ENCODE measurements at places on chromosomes 1 and 21.
A peak's percentile ranks its signal among the peaks of the same experiment; 100 is the strongest.

- DNase-seq: no peak
These were observed 22.9 kb downstream of the HTR1D start for GRCh38 chr1:23194119-23194984.

- DNase-seq: no peak
These were observed 8.3 kb upstream of the CHD5 start for GRCh38 chr1:6188466-6188865.

DNA sequence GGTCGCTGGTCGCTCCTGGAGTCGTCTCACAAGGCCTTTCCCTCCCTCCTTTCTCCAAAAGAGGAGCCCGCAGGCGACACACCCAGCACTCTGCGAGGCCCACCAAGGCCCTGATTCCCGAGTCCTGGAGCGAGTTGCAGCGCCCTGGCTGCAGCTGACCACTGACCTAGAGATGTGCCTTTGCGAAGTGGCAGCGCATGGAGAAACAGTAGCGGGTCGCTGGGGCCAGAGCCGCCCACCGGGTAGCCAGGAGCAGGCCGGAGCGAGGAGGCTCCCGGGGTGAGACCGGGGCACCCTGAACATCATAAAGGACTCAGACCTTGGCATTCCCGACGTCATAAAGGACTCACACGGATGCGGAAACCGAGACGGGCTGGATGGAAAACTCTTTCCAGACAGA is 10.3 kb upstream of the NBPF11 start:
- no peak for DNase-seq

DNA sequence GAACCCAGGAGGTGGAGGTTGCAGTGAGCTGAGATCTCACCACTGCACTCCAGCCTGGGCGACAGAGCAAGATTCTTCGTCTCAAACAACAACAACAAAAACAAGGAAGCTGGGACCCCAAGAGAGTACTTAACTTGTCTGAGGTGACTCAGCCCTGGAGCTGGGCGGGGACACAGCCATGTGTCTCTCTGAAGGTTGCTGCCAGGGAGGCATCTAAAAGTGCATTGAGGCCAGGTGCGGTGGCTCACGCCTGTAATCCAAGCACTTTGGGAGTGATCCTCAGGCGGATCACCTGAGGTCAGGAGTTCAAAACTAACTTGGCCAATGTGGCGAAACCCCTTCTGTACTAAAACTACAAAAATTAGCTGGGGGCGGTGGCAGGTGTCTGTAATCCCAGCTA is 7.7 kb downstream of the IFI6 start:
- no peak for DNase-seq

DNA sequence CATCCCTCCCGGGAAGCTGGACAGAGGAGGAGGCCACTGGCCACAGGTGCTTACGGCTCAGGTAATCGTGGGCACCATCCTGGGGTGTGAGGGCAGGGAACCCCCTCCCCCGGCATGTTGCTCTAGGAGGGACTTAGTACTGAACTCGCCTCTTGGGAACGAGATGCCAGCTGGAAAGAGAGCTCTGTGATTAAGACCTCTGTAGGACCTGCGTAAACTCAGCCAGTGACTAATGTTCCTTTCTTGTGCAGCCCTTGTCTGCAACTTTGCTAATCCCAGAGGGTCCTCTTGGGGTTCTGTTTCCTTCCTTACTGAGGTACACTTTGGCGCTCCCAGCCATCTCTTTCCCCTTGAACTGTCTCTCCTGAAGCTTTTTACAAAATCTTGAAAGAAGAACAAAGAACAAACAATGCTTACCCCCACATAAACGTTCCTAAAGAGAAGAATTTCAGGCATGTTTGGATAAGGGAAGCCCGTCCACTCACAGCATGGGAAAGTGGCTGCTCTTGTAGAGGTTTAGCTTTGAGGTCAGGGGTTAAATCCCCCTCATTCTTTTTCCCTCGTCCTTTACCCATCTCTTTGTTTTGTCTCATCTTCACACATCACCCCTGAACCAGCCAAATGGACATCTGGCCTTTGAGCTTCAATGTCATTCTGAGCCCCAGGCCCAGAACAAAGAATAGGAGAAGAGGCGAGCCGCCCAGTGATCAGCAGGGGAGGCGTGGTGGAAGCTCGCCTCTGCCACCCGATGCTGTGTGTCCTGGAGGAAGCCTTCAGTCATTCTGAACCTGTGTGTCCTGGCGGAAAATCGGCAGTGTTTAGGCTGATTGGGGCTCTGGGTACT is 37.4 kb downstream of the CITED4 start:
- no peak for DNase-seq

DNA sequence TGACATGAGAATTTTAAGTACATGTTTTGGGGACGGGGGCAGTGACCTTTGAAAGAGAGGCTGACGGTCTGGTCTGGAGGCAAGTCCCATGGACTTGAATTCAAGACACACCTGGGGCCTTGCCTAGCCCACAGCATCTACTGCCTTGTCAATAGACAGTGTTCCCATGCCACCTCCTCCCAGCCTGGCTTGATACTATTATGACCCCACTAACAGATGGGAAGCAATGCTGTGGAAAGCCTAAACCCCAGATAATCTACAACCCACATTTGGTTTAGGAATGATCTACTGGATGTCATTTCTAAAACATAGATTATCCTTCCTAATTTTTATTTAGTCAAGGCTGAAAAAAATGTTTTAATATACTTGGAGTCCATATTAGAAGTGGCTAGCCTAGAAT is 17.8 kb upstream of the NFASC start:
- no peak for DNase-seq

DNA sequence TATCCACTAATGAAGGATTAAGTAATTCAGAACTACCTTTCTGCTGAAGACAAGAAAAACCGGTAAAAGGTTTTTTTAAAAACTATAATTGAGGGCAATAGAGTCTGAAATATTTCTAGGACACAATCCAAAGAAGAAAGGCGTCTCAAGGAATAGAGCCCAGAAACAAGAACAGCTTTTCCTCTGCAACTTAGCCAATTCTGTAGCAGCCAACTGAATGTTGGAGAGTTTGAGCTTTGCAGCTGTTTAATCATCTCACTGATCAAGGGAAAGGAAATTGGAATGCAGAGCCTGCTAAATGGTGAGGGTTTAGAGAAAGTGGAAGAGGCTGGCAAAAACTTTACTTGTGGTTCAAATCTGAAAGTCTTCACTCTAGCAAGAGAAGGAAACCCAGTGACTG is 818.9 kb downstream of the KCNT2 start:
- DNase-seq: no peak

GRCh38 chr1:37465593-37466517 is 8.5 kb upstream of the ZC3H12A start:
- no peak for DNase-seq

GRCh38 chr1:245810789-245811337 is 656.1 kb downstream of the KIF26B start:
- no peak for DNase-seq

GRCh38 chr21:44762221-44763049 is 39.2 kb downstream of the UBE2G2 start:
- DNase-seq: no peak

DNA sequence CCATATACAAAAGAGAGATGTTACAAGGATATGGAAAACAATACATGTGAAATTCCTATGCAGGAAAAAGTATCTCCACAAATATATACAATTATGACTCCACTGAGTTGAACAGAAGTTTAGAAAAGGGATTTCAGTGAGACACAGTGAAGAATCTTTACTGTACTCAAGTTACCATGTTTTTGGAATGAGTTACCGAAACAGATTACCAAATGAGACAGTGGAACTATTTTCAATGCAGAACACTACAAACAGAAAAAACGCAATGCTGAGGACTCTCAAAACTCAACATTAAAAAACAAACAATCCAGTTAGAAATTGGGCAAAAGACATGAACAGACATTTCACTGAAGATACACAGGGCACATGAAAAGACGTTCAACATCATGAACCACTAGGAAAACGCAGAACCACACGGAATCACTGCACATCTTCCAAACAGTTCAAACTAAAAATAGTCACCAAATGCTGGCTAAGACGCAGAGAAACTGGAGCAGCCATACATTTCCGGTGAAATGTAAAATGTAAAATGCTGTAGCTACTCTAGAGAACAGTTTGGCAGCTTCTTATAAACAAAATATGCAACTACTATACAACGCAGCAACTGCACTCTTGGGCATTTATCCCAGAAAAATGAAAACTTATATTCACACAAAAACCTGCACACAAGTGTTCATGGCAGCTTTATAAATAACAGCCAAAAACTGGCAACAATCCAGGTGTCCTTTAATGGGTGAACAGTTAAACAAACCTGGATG is 118.7 kb downstream of the UBR4 start:
- DNase-seq: no peak

GRCh38 chr1:209483691-209484090 is 99.8 kb upstream of the CAMK1G start:
- DNase-seq: no peak

DNA sequence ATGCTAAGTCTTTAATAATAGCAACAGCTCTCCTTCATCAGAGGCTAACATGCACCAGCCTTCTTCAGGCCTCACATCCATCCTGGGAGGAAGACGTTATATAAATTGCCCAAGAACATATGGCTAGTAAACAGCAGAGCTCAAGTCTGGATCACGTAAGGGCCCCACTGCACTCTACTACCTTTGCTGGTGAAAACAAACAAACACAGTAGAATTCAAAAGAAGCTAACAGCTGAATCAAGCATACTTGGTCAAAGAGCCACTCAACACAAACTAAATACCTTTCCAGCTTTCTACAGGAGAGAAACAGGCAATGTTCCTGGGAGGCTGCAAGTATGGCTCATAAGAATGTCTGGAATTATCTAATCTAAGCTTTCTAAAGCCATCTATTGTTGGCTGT is 66.0 kb downstream of the WLS start:
- no peak for DNase-seq

- DNase-seq: no peak
These were observed 21.0 kb downstream of the PCSK9 start for GRCh38 chr1:55060133-55060999.

- DNase-seq: no peak
These were observed 16.6 kb upstream of the CACYBP start for GRCh38 chr1:174982971-174983689.

GRCh38 chr1:85450832-85451231 is 14.1 kb downstream of the DDAH1 start:
- no peak for DNase-seq

- no peak for DNase-seq
These were observed 28.2 kb upstream of the PIGV start for GRCh38 chr1:26759531-26759930.

GRCh38 chr1:1250786-1251284 is 4.3 kb upstream of the C1QTNF12 start:
- peak; percentile 36 for DNase-seq

- DNase-seq: no peak
These were observed 33.7 kb downstream of the LRRC42 start for GRCh38 chr1:53979712-53980450.

- no peak for DNase-seq
These were observed 68.4 kb downstream of the LUZP1 start for GRCh38 chr1:23100074-23100748.

DNA sequence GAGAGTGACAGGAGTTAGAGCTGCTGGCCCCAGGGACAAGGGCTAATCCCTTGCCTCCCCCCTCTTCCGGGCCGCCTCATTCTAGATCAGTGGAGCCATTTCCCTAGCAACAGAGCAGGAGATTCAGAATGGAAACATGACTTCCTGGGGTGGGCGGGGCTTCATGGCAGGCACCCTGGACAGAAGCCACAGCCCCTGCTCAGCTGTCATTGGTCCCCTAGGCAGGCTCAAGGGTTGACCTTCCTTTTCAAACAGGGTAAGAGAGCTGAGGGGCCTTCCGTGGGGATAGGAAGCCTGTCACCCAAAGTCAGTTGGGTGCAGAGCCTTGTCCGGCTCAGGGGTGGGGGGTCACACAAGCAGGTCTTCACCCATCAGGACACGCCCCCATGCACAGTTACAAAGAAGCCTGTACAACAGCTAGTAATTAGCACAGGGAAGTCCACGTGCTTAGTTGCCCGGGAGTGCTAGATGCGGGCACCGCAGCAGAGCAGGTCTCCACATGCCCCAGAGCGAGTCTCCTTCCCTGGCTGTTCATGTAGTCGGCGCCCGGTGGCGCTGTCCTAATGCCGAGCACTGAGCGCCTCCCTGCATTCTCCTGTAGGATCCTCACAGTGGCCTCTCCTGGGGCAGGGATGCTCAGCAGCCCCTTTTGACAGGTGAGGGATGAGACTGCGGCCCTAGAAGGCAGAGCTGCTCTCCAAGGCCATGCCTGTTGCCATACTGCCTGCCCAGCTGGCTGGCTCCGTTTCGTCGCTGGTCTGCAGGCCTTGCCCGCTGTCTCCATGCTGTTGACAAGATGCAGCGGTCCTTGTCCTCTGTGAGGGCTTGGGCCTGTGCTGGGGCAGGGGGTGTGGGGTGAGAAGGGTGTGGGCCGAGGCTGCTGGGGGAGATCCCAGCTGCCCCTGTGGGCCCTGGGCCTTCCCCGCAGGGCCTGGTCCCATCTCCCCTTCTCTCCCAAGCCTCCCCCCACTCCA is 5.1 kb downstream of the TMEM201 start:
- DNase-seq: no peak

GRCh38 chr1:184385865-184386311 is 941 bp upstream of the C1orf21 start:
- no peak for DNase-seq

GRCh38 chr21:31110430-31110829 is 72.2 kb upstream of the KRTAP19-8 start:
- no peak for DNase-seq

Measured in activated CD4-positive, CD25-positive, alpha-beta regulatory T cell treated with anti-CD3 and anti-CD28 coated beads, Interleukin-2, amount 50 U/mL, for 16 hours (primary cell).